ENCODE measurements at places on chromosomes 1 and 21.

DNA sequence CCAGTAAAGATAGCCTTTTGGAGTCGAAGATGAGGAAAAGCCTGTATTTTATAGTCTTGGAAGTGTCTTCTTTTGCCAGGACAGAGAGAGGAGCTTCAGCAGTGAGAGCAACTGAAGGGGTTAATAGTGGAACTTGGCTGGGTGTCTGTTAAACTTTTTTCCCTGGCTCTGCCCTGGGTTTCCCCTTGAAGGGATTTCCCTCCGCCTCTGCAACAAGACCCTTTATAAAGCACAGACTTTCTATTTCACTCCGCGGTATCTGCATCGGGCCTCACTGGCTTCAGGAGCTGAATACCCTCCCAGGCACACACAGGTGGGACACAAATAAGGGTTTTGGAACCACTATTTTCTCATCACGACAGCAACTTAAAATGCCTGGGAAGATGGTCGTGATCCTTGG, at the start of gene VCAM1:
TSS of gene VCAM1 (plus strand) at position 253 of the 400 bp plus-strand sequence. CDS start at position 372, 119 bp downstream.
- DNase-seq = peak; percentile 79

DNA sequence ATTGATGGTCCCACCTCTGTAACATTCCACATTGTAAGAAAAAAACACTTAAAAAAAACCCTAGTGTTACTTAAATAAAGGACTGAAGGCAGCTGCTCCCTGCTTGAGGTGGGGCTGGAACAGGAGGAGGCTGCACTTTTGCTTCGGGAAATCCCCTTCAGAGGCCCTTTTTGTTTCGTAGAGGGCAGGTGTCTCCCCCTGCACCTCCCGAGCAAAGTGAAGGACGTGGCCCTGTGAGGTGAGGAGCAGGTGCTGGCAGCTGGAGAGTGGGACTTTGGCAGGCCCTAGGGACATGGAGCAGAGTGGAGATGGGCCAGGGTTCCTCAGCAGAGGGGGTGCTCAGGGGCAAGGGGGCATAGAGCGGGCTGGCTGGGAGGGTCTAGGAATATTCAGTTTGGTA, 33.4 kb upstream of the WNT4 start:
- no peak for DNase-seq

- DNase-seq = no peak
Observed at GRCh38 chr1:100567062-100567461, 29.1 kb downstream of the GPR88 start.

DNA sequence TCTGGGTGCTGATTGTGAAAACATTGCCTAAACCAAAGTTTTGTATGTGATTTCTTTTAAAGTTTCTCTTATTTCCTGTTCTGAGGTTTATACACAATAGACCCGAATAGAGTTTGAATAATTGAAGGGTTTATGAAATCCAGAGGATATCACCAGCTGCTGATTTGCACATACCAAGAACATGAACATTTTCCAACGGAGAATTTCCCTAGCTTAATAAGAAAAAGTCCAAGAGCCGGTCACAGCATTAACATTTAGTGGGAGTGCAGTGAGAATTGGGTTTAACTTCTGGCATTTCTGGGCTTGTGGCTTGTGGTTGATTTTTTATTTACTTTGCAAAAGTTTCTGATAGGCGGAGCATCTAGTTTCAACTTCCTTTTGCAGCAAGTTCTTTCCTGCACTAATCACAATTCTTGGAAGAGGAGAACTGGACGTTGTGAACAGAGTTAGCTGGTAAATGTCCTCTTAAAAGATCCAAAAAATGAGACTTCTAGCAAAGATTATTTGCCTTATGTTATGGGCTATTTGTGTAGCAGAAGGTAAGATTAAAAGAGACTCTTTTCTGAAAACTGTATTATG, at the start of gene CFH:
TSS of gene CFH (plus strand) at position 407 of the 579 bp plus-strand sequence. CDS start at position 482, 75 bp downstream.
- DNase-seq = no peak

GRCh38 chr1:113530021-113530420, 139.7 kb downstream of the MAGI3 start:
- no peak for DNase-seq

DNA sequence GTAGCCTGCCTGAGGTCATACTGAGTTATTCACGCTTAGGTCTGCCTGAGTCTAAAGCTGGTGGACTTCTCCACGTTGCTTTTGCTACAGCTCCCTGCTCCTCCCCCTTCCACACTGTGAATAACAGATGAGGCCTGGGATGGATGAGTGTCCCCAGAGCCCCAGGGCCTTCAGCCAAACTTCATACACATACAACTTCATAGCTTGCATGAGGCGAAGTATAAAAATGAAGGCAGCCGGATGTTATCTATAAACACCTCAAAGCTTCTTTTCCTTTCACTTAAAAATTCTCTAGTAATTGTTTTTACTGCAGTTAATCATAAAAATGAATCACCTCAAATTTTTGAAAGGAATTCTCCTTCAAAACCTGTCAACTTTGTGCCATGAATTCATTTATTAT, 70.2 kb downstream of the DAB1 start:
- DNase-seq = no peak

DNA sequence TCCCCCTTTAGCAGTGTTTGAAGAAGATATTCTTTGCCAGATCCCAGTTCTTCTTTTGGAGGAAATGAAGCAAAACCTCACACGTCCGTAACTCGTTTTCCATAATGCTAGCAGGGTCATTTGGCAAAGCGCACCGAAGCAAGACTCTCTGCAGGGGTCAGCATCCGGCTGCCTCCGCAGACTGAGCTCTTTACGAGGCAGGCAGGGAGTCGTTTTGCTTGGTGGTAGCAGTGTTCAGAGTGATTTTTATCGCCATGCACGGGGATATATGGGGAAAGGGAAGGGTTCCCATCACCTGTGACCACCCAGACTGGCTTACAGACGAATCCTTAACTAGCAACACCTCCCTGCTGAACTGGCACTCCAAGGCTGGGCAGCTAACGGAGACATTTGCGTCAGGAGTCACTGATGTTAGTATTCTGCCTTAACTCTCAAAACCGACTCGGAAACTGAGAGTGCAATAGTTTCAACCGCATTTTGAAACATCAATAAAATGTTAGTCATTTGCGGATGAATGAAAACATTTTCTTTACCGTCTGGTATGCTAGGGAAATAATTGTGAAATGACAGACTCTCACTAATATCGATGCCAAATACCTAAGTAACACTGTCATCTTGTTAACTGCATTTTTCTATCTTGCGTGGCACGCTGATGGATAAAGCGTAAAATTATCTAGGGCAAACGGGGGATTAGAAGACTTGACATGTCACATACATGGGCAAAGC, 2.2 kb upstream of the NEGR1 start:
- DNase-seq = peak; percentile 54

GRCh38 chr1:1958071-1958541, 39.0 kb upstream of the TMEM52 start:
- no peak for DNase-seq

GRCh38 chr1:116667575-116668105, at the start of gene IGSF3:
IGSF3 (minus strand) TSS chr1:116667733; CDS start chr1:116666326, 1,407 bp downstream.
- DNase-seq = no peak

GRCh38 chr1:36206323-36206858, 17.9 kb upstream of the THRAP3 start:
- no peak for DNase-seq

GRCh38 chr1:172637522-172637921, 21.4 kb upstream of the FASLG start:
- no peak for DNase-seq

GRCh38 chr1:51736702-51737101, 119.8 kb downstream of the OSBPL9 start:
- DNase-seq = no peak

DNA sequence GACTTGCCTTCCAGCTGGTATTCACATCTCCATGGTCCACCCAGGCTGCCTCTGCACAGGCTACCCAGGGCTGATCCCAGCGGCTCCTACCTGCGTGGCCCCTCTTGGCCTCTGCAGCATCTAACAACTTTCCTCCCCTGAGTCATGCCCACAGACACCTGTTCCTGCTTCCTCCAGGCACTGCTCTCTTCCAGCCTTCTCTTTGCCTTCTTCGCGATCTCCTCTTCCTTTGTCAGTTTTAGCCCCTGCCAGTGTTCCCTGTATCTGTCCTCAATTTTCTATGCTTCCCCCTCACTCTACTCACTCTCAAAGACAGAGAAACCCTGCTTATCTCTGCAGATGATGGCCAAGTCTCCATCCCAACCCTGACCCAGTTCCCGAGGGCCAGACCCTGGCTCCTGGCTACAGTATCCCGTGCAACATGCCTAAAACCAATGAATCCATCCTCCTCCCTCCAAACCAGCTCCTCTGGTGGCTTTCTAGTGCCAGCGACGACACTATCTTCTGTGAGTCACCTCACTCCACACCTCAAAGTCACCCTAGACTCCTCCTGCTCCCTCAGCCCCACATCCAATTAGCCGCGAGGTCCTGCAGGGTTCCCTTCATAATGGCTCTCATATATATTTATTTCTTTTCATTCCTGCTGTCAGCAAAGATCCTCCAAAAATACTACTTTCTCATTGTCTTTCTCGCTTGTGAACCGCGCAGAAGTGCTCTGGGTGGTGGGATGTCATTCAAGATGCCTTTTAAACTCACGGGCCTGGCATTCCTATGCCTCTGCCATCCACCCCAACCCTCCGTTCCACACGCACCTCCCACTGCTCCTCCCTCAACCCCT, 259.2 kb downstream of the TOMM20 start:
- no peak for DNase-seq

DNA sequence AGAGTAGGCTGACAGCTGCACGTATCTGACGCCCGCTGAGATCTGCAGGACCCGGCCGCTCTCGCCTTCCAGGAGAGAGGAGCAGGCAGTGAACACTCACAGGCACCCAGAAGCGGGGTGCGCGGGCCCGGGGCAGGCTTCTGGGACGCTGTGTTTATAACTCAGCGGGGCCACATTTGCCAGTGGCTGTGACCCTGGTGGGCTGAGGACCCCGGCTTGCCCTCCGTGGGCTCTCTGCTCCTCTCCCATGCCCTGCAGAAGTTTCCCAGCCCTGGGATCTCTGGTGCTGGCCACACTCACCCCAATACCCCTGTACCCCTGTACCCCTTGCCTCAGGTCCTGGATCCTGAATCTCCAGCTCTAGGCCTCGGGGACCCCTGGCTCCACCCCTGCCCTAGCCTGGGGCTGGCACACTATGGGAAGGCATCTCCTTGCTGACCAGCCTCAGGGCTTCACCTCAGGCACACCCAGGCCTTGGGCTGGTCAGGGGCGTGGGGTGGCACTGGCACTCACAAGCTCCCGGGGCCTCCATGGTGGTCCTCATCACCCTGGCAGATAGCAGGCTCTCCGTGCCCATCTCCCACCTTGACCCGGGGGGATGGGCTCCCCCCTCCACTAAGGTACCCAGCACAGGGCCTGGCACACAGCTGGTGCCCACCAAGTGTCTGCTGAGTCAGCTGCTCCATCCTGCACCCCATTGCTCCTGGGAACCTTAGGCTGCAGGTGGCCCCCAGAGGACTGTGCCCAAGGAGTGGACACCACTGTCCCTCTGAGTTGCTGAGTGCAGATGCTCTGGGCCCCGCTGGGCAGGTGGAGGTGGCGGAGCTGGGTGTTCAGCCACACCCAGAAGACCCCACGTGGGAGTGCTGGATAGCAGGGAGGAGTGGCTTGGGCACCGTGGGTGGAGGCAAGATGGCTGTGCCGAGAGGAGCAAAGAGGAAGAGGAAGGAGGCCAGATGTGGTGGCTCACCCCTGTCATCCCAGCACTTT, 32.4 kb downstream of the MORN1 start:
- DNase-seq = no peak

- no peak for DNase-seq
Observed at GRCh38 chr1:43541141-43541540, 10.5 kb downstream of the PTPRF start.

GRCh38 chr1:179775009-179775408, 31.9 kb downstream of the FAM163A start:
- DNase-seq = no peak

- DNase-seq = peak; percentile 87
Observed at GRCh38 chr1:151060007-151060656, at the start of gene MLLT11. MLLT11 (plus strand) TSS chr1:151060397; CDS start chr1:151067225, 6,828 bp downstream.

- no peak for DNase-seq
Observed at GRCh38 chr1:43239484-43239883, 30.3 kb upstream of the TMEM125 start.

DNA sequence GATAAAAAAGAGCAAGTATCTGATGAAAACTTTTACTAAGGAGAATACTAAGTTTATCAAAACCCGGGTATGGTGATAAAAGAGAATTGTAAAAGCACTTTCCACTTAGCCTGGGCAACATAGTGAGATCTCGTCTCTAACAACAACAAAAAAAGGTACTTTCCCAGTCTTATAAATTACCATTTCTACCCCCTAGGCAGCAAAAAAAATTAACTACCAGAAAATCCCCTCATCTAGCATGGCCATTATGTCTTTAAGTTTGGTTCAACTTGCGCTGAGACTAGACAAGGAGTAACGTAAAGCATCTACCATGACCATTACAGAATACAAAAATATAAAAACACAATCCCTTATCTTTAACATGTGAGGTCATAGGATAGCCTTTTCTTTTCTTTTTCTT, 78.6 kb upstream of the SLFNL1 start:
- DNase-seq = no peak

DNA sequence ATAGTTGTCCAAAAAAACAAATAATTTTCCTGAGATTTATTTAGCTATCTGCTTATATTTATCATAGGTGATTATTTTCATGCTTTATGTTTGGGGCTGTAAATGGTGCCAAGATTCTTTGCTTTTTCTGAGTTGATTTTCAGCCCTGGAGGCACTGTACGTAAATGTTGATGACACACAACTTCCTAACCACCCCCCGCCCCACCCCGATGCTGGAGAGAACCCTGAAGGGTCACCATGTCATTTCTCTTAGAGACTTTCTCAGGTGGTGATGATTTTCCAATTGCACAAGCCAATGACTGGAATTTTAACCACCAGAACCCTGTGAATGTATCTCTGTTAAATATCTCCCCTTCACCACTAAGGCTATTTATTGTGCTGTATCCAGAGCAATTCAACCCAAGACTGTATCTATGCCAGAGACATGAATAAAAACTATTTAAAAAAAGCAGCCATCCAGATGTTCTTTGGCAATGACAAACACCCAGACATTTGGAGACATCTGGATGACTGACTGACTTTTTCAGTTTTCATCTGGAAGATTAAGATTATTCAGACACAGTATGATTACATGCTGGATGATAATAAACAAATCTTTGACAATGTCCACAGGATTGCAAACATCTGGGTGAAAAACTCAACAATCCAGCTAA, 346.0 kb downstream of the LMX1A start:
- no peak for DNase-seq
